ENCODE measurements at places on chromosomes 3 and 15. TPM values are rescaled to one million over a fixed set of nuclear protein-coding genes. Genes with fewer than 3 reads are reported as not detected.
A peak's percentile ranks its signal among the peaks of the same experiment; 100 is the strongest.

Gene GATM
- total RNA-seq = 1.3 TPM

DNA sequence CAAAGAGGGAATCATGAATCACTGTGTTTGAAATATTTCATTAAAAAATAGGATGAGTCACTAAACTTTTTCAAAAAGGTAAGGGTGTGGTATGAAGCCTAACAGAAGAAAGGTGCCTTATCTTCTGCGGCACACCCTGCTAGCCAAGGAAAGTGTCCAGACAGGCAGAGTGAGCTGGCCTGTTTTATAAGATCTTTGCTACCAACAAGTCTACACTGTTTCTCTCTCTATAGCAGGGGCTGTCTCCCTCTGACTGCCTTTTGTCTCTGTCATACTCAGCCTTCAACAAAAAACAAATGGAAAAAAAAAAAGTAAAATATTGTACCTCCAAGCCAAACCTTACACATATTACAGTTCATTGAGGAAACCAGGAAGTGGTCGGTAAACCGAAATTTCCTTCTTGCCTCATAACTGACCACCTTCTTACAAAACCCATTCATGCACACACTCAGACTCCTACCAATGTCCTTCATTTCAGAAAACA lies 9.1 kb downstream of the ZDHHC3 start:
- DNase-seq = no peak

DNA sequence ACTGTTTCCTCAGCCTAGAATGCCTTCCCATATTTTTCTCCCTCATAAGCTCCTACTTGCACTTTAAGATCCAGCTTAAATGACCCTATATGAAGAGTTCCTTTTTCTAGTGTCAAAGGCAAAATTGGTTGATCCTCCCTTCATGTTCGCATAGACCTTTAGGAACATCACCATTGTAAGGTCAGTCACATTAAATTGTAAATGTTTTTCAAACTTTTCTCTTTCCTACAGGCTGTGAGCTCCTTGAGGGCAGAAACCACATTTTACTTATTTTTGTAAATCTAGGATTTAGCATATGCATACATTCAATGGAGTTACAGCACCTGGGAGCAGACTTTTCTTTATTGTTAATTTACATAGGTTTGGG lies 813 bp downstream of the SMCO1 start:
- DNase-seq = no peak

- DNase-seq = no peak
Measured at GRCh38 chr3:166879661-166880060, 500.4 kb downstream of the ZBBX start.

DNA sequence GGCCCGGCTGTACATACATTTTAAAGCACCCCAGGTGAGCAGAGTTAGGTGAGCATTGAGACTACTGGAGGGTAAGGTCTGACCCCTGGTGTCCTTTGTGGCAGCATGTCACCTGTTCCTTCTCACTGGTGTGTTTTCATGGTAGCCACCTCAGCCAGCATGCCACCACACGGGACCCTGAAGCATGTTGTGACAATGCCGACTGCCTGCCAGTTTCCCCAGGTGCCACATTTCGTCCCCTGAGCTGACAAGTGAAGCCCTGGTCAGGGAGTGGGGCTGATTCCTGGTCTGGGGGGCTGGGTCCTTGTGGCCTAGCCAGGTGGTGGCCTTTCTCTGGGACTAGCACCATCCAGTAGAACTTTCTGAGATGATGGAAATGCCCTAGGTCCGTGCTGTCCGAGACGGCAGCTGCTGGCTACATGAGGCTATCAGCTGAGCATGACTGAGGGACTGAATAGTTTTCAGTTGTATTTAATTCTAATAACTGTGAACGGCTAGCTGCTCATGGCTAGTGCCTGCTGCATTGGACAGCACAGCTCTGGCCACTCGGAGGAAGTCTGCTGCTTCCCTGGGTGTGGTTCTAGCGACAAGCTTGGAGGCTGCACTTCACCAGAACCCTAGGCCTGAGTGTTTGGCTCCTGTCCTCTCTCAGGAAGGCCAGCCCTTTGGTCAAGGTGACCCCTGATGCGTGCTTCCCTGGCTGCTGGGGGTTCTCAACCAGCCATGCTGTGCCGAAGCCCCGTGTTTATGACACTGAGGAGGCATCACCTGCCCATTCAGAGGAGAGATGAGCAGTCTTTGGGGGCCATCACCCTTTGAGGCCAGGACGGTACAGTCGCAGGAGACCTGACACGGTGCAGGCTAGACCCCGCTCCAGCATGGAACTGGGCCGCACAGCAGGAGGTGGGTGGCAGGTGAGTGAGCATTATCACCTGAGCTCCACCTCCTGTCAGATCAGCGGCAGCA lies 3.9 kb downstream of the C3orf22 start:
- DNase-seq = no peak

GRCh38 chr3:182937293-182938051 lies 42.9 kb downstream of the DCUN1D1 start:
- DNase-seq = peak; percentile 29

Gene SLC25A36
- total RNA-seq = 51.9 TPM

DNA sequence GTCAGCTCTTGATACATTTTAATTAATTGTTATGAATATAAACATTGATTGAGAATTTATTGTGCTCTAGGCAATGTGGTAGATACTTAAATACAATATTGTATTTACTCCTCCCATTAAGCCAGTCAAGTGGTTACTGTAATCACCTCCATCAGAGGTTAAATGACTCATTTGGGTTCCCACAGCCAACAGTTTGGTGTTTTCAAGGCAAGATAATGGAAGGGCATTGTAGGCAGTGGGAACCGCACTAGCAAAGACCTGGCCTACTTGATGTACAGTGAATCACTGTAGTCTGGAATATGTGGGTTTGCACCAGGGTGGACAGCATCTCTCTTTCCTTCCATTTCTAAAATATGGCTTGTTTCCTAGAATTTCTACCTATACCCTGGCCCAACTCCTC lies 127.4 kb downstream of the EDEM1 start:
- DNase-seq = no peak

Gene ZMYND10
- total RNA-seq = 1.3 TPM

DNA sequence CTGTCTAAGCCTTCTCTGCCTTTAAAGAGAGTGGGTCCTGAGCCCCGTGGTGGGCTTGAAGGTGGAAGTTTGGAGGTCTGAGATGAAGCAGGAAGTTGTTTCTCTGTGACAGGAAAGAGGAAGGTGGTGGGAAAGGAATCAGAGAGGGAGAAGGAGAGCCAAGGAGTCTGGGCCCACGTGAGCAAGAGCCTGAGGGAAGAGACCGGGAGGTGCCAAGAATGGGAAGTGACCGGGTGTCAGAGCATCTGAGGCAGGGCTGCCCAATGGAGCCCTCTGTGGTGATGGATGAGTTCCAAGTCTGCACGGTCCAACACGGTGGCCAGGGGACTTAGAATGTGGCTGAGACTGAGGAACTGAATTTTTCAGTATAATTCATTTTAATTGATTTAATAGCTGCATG lies 24.6 kb downstream of the ALDH1L1 start:
- no peak for DNase-seq

- DNase-seq = no peak
Measured at GRCh38 chr3:89246326-89246725, 138.9 kb downstream of the EPHA3 start.

DNA sequence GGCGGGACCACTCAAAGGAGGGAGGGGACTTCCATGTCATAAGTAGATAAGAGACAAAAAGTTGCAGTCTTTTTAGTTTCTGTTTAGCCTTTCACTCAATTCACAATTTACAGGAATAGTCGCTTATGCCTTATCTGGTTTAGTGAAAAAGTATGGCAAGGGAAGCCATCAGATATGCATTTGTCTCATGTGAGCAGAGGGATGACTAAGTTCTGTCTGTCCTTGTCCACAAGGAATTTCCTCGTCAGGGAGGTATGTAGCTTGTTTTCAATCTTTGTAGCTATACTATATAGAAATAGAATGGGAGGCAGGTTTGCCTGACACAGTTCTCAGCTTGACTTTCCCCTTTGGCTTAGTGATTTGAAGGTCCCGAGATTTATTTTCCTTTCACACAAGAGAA lies 882.8 kb downstream of the NAALADL2 start:
- DNase-seq = no peak

DNA sequence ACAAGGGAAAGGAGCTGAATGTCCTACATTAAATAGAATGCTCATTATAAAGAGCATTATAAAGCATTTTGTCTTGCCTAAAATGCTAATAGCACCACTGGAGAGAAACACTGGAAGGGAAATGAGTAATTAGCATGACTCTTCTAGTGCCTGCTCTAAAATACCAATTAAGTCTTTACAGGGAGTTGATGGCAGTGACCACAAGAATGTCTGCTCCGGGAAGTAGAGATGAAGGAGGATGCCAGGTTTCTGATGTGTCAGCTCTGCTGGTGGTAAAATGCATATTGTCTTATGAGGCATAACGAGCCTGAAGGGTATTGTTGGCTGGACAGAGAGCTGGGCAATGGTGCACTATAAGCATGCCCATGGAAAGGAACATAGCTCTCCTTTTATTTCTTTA lies 49.5 kb downstream of the MYLK start:
- DNase-seq = peak; percentile 95

Gene TUSC7
- total RNA-seq = not detected

Gene PFN2
- 163 TPM for total RNA-seq

Gene LIPC
- 1.3 TPM for total RNA-seq

GRCh38 chr3:109702252-109702651 lies 364.9 kb upstream of the DPPA4 start:
- peak; percentile 86 for DNase-seq

- DNase-seq = no peak
Measured at GRCh38 chr3:120438665-120439370, 12.0 kb downstream of the FSTL1 start.

DNA sequence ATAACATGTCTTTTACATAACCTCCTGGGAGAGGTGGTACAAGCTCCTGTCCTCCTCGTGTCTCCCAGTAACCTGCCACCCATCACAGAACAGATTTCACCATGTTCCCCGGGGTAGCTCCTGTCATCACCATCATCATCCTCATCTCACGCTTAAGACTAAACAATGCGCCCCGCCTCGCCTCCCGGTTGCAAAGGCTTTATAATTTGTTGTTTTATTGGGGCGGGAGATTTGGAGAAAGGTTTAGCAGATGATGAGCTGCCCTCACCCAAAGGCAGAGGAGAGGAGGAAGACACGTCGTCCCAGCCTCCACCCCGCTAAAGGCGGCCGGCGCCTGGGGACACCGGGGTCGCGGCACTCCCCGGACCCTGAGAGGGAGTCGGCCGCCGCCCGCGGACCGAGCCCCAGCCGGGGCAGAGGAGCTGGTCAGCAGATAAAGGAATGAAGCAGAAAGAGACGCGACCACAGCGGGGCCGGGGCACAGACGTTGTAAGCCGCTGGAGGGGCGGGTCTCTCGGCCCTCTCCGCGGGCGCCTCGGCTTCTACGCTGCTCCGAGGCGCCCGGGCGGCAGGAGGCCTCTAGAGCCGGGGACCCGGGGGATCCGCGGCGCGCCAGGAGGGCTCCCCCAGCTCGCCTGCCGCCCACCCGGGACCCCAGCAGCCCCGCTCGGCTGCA lies 589 bp downstream of the HERC1 start:
- DNase-seq = peak; percentile 29

DNA sequence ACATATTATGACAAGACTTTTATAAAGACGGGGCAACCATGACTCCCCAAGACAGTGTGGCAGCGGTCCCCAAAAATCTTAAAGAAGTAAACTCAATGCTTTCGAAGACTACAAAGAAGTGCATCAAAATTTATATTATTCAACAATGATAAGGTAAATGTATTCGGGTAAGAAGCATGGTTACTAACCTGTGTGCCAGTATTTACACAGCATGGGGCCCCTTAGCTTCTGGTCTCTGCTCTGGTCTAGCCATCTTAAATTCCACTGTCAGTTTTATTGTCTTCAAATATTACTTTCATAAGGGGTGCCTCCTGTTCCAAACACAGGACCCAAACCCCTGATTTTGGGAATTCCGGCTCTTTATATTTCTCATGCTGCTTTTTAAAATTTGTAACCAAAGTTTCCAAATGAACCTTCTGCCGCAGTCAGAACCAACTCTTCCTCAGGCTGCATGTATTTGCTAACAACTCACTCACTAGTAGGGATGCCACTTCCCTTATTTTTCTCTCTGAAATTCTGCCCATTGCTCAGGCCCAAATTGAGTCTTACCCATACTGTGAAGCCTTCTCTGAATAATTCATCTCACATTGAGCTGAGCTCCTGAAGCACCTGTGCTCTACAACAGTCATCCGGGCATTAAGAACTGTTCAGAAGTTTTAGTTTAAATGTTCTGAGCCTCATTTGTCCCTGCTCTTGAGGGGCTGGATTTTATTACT lies 1.2 kb downstream of the TTC23 start:
- no peak for DNase-seq

DNA sequence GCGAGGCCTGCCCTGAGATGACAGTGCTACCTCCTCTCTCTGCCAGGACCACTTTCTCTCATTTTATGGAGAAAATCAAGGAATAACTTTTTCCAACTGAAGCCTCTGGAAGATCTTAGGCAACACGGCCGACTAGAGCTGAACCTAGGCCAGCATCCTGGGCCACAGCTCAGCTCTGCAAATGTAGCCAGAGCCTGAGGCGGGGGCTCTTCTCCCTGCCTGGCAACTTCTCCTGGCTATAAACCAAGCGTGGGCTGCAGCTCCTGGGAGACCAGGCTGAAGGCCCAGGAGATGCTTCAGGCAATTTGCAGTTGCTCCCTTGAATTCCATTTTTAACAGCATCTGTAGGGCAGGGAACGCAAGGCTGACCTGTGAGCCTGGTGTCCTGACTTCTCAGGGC lies 74.9 kb downstream of the CEMIP start:
- no peak for DNase-seq

DNA sequence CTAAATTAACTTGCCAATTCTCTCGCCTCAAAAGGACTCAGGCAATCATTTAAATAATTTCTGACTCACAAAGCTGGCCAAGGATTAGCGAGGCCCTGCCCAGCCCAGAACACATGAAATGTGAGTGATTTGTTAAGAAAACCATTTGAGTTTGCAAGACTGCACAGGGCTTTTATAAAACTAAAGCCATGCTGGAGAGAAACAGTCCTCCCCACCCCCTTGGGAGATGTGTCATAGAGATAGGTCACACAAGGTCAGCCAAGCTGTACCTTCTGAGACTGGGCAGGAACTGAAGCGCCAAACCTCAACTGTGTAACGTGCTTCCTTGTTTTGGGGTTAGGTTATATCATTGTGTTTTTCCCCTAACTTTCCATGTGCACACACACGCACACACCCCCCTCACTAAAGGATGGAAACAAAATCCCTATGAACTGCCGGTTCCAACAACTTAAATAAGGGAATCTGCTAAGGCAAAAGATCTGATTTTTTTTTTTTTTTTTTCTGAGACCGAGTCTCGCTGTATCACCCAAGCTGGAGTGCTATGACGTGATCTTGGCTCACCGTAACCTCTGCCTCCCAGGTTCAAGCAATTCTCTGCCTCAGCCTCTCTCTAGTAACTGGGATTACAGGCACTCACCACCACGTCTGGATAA lies 8.1 kb downstream of the SPATA12 start:
- peak; percentile 97 for DNase-seq

- no peak for DNase-seq
Measured at GRCh38 chr3:125433611-125434041, 58.5 kb upstream of the ZNF148 start.

Gene ANKUB1
- total RNA-seq = not detected
